ENCODE measurements at places on chromosomes 16 and 17.
A peak's percentile ranks its signal among the peaks of the same experiment; 100 is the strongest.

GRCh38 chr16:79593074-79593531 lies 7.4 kb downstream of the MAF start:
- no peak for DNase-seq

- no peak for DNase-seq
These were observed 6.6 kb upstream of the MED11 start for GRCh38 chr17:4724650-4725049.

- peak; percentile 84 for DNase-seq
These were observed at the start of gene MYCBPAP for GRCh38 chr17:50507871-50508572. Gene MYCBPAP (plus strand): TSS chr17:50508439. CDS start chr17:50508675, 236 bp downstream.

DNA sequence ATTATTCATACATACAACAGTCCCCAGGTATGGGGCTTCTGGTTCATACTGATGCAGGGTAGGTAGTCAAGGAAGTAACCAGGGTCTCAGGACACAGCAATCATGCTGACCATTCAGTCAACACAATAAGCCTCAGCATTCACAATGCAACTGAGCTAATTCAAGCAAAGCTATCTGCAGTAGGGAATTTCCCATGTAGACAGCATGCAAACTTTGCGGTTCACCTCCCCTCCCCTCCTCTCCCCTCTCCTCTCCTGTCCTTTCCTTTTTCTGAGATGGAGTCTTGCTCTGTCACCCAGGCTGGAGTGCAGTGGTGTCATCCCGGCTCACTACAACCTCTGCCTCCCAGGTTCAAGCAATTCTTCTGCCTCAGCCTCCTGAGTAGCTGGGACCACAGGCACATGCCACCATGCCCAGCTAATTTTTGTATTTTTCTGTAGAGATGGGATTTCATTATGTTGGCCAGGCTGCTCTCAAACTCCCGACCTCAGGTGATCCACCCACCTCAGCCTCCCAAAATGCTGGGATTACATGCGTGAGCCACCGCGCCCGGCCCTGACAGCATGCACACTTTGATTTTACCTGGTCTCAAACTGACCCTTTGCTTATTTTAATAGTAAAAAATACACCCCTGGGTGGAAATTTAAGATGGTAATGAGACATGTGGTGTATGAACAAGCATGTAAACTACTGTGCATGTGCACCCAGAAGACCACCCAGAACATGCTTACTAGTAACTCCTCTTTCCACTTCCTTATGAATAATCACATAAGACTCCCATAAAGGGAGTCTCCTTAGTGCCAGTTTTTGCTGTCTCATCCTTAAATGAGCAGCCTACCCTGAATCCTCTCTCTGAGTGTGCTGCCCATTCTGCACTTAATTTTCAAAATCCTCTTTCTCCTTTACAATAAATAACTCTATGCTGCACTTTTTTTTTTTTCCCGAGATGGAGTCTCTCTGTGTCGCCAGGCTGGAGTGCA lies 9.3 kb upstream of the RNF135 start:
- DNase-seq = peak; percentile 14

GRCh38 chr17:32161029-32161428 lies 18.7 kb downstream of the RHOT1 start:
- DNase-seq = no peak

DNA sequence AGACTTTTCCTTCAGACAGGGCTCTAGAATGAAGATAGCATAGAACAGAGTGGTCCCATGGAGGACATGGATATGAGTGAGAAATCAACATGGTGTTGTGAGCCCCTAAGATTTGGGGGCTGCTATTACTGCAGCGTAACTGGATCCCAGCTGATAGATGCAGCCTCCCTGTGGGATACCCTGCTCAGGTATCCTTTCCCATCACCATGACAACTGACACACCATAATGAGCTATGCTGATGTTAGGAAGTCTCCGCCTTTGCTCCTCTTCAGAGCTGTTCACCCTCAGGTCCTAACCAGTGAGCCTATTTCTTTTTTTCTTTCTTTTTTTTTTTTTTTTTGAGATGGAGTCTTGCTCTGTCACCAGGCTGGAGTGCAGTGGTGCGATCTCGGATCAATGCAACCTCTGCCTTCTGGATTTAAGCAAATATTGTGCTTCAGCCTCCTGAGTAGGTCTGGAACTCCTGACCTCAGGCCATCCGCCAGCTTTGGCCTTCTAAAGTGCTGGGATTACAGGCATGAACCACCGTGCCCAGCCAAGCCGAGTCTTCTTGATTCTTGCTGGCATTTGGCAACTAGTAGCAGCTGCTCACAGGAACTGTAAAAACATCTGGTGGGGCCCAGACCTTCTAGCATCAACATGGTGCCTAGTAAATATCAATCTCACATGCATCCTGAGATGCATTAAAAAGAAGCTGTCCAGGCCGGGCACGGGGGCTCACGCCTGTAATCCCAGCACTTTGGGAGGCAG lies 17.1 kb downstream of the STX4 start:
- DNase-seq = no peak

- DNase-seq = no peak
These were observed 82.1 kb downstream of the MSI2 start for GRCh38 chr17:57338257-57338914.

- no peak for DNase-seq
These were observed 50.3 kb upstream of the TBX2 start for GRCh38 chr17:61349350-61349749.

DNA sequence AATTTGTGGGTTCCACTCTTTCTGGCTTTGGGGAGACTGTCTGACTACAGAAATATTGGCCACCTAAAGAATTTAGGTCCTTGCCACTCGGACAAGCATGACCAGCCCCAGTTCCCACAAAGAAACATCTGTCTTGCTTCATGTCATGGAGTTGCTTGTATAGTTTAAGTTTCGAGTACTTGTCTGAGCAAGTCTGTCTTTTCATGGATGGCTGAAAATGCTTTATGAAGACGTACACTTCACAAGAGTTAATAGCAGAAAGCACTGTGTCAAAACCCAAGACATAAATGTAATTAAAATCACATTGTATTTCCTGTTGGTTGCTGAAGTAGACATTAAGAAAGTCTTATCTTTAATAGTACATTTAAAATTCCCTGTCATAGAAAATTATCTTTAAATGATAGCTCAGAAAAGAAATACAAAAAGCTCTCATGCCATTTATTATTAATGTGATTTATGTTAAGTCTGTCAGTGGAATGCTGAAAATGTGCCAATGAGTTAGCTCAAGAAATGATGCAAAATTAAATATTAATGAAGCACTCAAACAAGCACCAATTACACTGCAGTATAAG lies 29.8 kb upstream of the XYLT2 start:
- no peak for DNase-seq

- DNase-seq = no peak
These were observed 1.3 kb upstream of the ADGRG5 start for GRCh38 chr16:57540906-57541753.

DNA sequence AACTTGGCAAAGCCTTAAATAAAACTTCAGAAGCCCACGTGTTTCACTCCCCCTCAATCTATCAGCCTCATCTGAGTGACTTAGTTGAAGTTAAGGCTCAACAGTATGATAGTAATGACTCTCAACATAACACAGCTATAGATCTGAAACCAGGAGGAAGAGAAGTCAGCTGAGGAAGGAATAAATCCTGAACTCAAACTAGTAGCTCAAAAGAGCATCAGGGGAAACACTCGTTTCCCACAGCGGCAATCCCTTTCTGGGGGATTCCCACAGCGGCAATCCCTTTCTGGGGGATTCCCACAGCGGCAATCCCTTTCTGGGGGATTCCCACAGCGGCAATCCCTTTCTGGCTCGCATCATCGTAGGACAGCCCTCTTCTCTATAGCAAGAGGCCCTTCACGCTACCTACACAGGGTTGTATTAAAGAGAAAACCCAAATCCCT lies 56.8 kb downstream of the ZZEF1 start:
- no peak for DNase-seq

GRCh38 chr16:71885261-71885650 lies 1.3 kb upstream of the ZNF821 start:
- DNase-seq = no peak

DNA sequence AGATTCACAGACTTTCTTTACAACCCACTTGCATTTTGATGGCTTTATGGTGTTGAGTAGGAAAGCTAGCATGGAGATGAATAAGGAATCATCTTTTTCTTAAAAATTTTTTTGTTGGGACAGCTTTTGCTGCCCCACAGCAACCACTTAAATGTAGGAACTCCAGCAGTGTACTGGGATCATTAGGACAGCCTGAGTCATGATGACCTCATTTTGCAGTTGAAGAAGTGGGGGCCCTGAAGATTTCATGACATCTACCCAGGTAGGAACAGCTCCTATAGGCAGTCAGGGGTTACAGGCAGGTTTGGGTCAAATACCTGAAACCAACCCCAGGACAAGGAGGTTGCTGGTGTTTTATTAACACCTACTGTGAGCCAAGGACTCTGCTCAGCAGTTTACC lies 2.1 kb downstream of the METTL22 start:
- DNase-seq = no peak

DNA sequence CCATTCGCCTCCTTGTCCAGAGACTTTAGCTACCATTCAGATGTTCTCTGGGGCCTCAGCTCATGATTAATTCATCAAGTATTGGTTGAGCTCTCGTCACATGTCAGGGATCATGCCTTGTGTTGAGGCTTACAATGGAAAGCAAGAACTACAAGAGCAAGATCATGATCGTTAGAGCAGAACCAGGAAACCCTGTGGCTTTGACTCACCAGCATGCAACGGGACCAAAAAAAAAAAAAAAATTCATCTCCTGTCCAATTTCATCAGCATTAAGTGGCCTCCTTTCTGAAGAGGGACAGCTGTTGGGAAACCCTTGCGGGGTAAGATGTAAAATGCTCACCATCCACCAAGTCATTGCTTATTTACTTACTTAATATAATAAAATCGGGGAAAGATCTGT lies 12.1 kb upstream of the USP10 start:
- no peak for DNase-seq

DNA sequence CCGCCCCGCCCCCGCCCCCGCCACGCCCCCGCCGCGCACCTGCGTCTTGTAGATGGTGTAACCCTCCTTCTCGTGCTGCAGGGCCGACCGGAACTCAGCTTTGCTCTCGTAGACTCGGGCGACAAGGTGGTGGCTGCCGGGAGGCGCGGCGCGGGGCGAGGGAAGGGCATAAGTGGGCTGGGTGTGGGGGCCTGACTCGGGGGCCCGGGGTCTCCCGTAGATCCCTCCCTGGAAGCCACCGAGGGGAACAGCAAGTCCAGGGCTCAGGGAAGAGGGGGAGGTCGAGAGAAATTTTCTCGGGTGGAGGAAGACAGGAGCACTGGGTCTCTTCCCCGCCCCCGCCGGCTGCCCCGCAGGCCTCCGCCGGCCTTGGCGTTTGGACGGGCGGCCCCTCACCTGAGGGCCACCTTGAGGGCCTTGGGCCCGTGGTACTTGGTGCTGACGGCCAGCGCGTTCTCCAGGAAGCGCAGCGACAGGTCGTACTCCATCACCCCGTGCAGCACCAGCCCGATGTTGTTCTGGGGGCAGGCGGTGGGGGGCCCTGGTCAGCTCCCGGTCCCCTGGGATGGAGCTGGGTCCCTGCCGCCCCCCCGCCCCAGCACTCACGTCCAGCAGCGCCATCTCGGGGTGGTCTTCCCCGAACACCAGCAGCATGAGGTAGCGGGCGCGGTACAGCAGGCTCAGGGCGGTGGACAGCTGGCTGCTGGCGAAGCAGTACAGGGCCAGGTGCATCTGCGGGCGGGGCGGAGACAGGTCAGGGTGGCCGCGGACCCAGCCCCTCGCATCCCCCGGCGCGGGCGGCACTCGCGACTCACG lies 19.4 kb downstream of the CLUH start:
- DNase-seq = no peak

DNA sequence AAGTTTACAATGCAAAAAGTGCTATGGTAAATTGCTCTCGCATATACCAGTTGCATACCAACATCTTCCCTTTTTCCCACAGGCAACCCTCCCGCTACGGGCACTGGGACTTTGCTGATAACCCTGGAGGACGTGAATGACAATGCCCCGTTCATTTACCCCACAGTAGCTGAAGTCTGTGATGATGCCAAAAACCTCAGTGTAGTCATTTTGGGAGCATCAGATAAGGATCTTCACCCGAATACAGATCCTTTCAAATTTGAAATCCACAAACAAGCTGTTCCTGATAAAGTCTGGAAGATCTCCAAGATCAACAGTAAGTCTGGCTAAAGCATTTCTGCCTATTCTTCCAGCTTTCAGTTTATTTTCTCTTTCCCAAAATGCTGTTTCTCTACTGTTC lies 27.9 kb upstream of the HSBP1 start:
- DNase-seq = no peak

- no peak for DNase-seq
These were observed 14.5 kb upstream of the ADORA2B start for GRCh38 chr17:15930426-15930825.

DNA sequence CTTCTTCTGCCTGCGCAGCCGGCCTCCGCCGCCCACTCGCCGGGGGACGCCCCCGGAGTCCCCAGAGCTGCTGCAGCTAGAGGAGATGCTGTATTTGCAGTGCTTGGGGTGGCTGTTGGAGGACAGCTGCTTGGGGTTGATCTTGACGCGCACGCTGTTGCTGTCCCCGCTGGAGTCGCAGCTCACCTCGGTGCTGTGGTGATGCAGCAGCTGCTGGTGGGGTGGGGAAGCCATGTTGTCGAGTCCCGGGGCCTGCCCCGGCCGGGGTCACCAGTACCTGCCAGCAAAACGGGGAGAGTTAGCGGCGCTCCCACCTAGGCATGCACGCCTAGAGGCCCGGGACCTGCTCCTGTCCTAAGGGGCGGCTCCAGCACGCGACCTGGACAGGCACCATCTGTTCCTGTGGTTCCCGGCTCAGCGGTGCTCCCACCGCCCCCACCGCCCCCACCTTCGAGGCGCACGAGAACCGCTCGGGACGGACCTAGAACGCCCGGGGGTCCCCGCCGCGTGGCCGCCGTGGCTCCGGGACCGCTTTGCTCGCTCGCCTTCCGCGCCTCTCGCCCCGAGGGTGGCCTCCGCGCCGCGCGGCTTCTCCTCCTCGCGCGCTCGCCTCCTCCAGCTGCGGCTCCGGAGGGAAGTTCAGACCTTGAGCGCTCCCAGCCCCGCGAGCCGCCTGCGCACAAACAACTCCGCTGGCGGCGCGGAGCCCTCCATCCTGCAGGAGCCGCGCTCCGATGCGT lies 863 bp downstream of the ADCY9 start:
- DNase-seq = peak; percentile 68

DNA sequence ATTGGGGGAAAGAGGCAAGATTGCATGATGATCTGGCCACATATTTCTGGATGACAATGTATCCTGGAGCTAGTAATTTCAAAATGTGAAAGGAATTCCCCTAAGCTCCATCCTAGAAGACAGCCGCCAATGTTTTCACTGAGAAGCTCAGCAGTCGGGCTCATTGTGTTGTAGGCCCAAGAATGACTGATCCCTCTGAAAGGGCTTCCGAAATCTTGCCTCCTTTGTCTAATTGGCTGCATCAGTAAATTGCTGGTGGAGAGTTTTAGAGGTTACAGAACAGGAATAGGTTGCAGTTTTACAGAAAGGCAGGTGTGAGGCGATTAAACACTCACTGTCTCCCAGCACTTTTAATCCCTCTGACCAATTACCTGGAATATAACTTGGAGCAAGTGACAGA lies 464.1 kb upstream of the SALL1 start:
- no peak for DNase-seq

DNA sequence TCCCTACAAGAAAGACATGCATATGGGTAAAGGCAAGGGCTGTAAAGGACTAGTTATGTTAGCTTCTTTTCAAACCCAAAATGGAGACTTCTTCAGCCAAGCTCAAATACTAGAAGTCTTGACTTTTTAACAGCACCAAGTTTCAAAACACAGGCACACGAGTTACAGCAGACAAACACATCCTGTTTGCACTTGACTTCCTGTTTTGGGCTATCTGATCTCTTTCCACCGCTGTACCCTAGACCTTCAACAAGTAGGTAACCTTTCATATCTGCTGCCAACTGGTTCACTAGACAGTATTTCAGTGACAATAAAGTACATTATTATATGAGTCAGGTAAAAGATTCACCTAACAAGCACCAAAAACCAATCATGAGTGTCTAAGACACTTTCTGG lies 12.3 kb downstream of the RFFL start:
- DNase-seq = peak; percentile 61
